ENCODE measurements at places on chromosomes 1 and 21. TPM values are rescaled to one million over a fixed set of nuclear protein-coding genes. Genes with fewer than 3 reads are reported as not detected.

The WNT4 gene
- not detected for polyA plus RNA-seq

The NIT1 gene
- 28.4 TPM for polyA plus RNA-seq

GRCh38 chr1:244545511-244545910 is 84.4 kb downstream of the CATSPERE start:
- no peaks in the 10 kb centered on the region for H3K27me3 ChIP-seq
- H3K27ac ChIP-seq, result no peak overlapping the region
- H3K4me3 ChIP-seq, result no peak overlapping the region
- no peak for DNase-seq
- no peaks in the 10 kb centered on the region for H3K4me1 ChIP-seq
- no peaks in the 10 kb centered on the region for H3K36me3 ChIP-seq

DNA sequence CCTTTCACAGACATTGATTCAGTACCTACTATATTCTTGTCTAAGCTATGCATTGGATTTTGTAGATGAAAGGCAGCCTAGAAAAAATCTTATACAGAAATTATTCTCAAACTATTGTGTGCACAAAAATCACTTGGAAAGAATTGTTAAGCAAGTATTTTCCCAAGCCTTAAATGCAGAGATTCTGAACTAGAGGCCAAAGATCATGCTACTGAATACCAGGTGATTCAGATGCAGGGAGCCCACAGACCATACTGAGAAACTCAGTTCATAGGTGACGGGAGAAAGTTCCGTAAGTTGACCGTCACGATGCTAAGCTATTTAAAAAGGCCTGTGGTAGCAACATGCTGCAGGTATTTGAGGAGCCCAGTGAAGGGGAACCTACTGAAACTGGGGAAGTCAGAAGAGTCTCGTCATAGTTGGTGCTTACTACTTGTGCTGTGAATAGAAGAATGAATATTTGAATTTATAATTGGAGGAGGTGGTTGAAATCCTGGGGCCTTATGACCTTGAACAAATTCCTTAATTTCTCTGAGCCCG is 150.8 kb downstream of the NFIA start:
- no peaks in the 10 kb centered on the region for H3K27me3 ChIP-seq
- no peak overlapping the region for H3K27ac ChIP-seq
- no peak for DNase-seq
- no peak overlapping the region for H3K4me3 ChIP-seq
- H3K4me1 ChIP-seq, result no peaks in the 10 kb centered on the region

Data from naive thymus-derived CD4-positive, alpha-beta T cell (primary cell).